Trophoblast cell (in vitro differentiated cells and primary cell): ENCODE measurements at places on chromosomes 1 and 21.
A peak's percentile ranks its signal among the peaks of the same experiment; 100 is the strongest.

DNA sequence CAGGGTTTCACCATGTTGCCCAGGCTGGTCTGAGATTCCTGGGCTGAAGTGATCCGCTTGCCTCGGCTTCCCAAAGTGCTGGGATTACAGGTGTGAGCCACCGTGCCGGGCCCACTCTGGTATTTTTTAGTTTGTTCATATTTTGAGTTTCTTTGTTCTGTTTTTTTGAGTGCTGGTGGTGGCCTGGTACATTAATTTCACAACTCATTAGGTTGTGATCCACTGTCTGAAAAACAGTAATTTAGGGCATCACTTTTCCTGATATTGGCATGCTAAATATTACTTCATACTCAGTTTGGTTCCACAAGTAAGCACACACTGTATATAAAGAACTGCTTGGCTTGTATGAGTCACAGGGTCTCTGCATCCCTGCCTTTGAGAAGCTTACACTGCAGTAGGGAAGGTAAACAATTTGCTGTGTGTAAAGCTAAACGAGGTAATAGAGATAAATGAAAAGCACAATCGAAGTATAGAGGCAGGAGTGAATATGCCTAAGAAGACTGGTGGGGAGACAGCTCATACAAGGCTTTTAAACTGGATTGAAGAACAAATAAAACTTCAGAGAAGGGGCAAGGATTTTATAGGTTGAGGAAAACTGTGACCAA is 7.7 kb downstream of the SNX27 start:
- no peak for DNase-seq

DNA sequence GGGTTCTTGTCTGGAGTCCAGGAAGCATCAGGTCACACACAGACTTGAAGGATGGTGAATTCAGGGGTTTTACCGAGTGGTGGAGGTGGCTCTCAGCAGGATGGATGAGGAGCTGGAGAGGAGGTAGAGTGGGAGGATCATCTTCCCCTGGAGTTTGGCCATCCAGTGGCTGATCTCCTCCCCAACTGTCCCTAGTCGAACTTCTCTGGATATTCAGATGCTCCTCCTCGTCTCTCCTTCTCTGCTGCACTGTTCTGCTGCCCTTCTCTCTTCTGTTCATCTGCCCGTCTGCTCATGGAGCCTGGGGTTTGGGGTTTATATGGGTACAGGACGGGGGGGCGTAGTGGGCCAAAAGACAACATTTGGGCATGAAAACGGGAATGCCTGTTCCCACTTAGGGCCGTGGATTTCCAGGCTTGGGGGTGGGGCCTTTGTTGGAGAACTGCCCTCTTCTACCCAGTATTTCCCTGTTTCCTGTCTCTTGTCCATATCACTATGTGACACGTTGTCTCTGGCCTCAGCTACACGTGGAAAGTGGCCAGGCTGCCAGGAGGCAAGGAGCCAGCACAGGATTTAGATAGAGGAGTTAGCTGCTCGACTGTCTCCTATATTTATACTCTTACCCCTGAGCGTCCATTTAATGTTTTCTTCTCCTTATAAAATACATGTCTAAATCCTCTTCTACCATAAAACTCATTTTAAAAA is 76.7 kb downstream of the SIPA1L2 start:
- DNase-seq, result no peak

DNA sequence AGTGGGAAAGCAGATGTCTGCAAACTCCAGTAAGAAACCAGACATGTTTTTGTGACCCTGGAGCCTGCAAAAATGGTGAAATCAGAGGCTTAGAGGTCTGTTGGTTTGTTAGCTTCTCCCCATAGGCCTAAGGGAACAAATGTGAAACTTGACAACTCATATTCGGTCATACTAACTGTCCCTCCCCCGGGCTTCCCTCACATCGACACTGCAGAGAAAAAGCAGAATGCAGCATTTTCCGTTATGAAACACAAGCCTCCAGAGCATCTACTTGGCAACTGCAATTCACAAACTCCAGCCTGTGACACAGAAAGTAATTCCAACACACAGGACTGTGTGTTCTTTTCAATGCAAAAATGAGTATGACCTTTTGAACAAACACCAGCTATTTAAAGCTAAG is 3.7 kb downstream of the KCNA2 start:
- no peak for DNase-seq

DNA sequence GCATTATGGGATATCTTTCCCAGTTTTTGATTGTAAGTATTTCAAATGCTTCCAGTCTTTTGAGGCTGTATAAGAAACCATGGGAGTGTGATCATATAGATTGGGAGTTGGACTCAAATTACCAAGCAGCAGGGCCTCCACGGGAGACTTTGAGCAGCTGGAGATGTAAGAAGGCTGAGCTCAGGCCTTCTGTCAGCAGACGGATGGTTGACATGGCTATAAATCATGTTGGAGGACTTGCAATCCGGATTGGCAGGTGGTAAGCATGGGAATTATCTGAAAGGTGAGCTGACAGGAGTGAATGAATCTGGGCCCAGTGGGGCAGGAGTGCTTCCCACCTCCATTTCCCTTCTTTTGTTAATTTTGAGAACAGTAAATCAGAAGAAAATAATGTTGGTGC is 83.2 kb upstream of the PPM1J start:
- DNase-seq, result no peak

DNA sequence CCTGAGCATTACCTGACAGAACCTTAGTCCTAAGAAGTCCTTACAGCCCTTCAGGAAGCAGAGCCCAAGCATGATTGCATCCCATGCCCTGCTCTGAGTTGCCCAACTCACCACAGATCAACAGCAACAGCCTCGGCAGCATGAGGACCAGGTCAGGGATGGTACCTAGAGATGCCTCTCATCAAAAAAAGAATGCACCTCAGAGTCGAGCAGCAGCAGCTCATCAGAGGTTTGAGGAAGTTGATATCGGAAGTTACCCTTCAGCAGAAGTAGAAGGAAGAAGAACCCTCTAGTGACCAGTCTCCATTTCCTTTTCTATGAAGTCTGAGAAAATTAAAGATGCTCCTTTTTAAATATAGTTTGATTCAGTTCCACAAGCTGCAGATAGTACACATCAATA is at the start of gene FCRL1:
Gene FCRL1, minus strand, starts transcription at position 225 of the 400 bp plus-strand sequence. Its CDS starts 83 bp downstream, at position 142.
- DNase-seq, result no peak

- DNase-seq, result no peak
Observed at GRCh38 chr1:185367218-185367617, 50.2 kb upstream of the IVNS1ABP start.

DNA sequence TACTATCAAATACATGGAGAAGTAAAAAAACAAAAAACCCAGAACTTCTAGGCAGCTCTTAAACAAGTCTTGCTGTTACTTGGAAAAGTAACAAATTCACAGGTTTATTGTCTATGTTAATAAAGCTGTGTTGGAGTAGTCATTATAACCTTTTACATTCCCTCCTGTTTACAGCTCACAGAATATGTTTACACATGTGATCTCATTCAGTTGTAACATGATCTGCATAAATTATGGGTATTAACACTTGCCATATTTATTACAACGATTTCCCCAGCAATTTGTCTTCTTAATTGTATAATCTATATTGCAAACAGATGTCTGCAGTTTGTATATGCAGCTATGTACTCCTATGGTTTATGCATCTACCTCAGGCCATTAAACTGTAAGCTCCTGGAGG is 28.6 kb downstream of the ERG start:
- no peak for DNase-seq

- no peak for DNase-seq
Observed at GRCh38 chr1:50103615-50104081, 5.1 kb upstream of the ELAVL4 start.

DNA sequence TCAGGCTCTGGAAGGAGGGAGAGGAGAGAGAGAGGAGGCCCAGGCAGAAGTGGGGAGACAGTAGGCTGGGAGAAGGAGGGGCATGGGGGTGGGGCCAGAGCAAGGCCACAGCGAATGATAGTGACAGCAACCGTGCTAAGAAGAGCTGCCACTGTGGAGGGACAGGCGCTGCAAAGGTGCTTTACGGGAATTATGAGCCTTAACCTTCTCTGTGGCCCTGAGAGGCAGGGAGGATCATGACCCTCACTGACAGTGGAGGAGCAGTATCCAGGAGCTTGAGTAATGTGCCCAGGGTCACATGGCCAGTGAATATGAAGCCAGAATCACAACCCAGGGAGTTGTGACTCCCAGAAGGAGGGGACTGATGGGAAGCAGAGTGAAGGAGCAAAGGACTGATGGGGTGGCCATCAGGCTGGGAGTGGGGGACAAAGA is 53.4 kb upstream of the RPL11 start:
- no peak for DNase-seq

GRCh38 chr1:210584439-210585113 is 255.9 kb downstream of the HHAT start:
- peak; percentile 94 for DNase-seq

GRCh38 chr1:11940260-11940921 is 5.9 kb downstream of the PLOD1 start:
- no peak for DNase-seq
